ENCODE measurements at places on chromosomes 1 and 21.

GRCh38 chr1:227900571-227901051 is 47.1 kb downstream of the WNT9A start:
- DNase-seq, result peak; percentile 29

- no peak for DNase-seq
Observed at GRCh38 chr1:101293461-101294051, 56.7 kb downstream of the S1PR1 start.

GRCh38 chr1:33322870-33323585 is 2.1 kb upstream of the A3GALT2 start:
- DNase-seq, result no peak

DNA sequence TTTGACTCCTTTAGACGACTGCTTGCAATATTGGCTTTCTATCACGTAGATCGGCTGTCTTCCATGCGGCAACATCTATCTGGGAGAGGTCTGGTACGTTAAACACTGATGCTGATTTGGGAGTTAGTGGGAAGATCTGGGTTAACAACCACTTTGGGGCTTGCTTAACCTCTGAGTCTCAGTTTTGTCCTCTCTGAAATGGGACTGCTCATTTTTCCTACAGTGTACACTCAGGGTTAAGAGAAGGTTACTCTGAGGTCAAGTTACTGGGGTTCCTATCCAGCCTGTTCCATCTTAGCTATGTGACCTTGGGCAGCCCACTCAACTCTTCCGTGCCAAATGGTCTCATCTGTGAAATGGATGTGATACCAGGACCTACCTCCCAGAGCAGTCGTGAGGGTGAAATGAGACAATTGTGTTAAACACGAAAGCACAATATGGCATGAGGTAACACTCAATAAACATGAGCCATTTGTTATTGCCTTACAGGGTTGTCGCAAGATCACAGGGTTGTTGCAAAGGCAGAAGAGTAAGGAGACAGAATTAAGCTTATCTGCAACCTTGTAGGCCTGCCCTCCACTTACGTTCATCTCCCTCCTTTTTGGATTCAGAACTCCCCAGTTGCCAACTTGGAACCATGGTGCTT is 5.6 kb downstream of the ABCA4 start:
- no peak for DNase-seq

GRCh38 chr1:153745417-153745816 is 17.6 kb downstream of the INTS3 start:
- DNase-seq, result no peak

DNA sequence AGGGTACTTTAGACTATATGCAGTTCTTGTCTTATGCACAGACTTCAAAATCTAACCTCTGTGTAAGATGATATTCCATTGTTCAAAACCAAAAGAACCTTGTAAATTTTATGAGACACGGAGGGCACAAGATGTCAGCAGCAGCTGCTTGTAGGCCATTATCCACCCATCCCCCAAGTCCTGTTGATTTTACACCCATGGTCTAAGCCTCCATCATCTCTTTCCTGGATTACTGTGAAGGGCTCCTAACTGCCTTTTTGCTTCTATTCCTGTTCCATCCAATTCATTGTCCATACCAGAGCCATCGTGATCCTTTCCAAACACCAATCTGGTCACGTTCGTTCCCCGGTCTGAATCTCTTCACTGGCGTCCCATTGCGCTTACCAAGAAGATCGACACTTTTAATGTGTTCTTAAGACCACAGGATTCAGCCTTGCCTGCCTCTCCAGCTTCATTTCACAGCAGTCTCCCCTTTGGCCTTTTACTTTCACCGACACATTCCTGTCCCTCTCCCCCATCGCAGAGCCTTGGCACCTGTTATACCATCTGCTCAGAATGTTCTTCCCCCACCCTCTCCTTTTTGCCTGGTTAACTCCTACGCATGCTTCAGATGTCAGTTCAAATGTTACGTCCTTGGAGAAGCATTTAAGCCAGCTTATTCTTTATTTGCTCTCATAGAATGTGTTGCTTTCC is 107.3 kb upstream of the POU3F1 start:
- DNase-seq, result no peak

DNA sequence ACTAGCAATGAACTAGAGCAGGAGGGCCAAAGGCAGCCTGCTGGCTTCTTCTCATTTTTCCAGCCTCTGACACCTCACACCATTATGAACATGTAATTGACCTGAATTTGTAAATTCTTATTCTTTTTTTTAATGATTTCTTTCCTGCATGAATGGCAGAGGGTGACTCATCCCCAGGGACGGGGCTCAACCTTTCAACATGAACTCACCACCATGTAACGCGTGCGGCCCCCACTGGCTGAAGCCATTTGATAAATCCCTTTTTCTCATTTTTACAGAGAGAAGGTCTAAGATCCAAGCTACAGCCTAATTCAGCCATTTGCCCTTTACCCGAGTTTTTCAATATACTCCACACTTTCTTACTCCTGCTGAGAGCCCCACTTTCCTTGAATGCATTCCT is 9.3 kb upstream of the ETS2 start:
- DNase-seq, result no peak

GRCh38 chr21:34592120-34592955 is 22.6 kb downstream of the RCAN1 start:
- DNase-seq, result no peak

DNA sequence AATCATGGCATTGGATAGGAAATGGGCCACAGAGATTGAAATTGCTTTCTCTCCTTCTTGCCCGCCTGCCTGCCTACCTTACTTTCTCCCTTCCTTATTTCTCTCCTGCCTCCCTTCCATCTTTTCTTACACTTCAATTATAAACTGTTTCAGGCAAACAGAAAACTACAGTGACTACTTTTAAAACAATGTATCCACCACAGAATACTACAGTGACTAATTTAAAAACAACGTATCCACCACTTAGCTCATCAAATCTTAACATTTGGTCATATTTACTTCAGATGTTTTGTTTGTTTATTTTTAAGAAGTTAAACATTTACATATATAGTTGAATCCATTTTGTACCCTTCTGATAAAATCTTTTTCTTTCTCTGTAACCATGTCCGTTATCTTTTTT is 54.4 kb downstream of the SNRPE start:
- DNase-seq, result no peak

DNA sequence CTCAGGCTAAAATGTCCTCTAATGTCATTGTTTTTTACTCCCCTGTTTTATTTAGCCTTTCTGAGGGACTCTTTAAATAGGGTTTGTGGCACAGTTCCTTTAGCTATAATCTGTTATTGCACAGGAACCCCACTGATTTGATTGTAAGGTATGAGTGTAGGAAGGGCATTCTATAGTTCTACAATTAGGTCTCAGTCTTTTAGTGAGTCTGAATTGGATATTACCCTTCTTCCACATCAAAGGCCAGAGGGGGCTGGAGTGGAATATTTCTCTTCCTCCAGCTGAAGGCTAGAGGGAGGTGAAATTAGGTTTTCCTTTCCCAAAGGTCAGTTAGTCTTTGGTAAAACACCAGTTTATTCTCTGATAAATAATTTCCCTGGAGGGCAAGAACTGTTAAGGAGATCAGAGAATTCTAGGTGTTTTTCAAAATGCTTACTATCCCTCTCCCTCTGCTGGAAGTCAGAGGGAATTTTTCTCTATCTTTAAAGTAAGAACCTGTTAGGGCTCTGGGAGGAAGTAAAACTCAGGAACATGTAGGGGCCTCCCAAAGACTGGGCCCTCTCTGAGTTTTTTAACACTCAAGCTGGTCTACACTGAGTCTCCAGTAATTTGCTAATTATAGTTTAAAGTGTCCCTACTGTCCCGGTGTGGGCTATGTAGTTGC is 176.3 kb upstream of the ZNHIT6 start:
- DNase-seq, result no peak

DNA sequence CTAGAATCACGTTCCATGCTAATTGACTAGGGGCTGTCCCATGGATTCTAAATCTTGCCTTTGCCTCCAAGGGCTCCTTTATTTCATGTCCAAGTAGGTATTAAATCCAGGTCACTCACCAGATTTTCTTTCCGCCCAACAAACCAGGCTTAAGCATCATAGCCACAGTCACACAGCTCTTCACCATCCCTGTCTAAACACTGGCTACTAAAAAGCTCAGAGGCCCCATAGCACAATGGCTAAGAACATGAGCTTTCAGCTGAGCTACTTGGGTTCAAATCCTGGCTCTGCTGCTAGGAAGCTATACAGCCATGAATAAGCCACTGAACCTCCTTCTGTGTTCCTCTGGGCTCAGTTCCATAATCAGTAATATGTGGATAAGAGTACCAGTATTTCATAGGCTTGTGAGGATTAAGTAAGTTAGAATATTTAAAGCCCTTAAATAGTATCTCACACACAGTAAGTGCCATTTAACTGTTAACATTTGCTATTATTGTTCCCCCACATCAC is 277.2 kb upstream of the GJB5 start:
- DNase-seq, result no peak

- DNase-seq, result peak; percentile 59
Observed at GRCh38 chr1:203172184-203173010, 3.2 kb downstream of the MYBPH start.

DNA sequence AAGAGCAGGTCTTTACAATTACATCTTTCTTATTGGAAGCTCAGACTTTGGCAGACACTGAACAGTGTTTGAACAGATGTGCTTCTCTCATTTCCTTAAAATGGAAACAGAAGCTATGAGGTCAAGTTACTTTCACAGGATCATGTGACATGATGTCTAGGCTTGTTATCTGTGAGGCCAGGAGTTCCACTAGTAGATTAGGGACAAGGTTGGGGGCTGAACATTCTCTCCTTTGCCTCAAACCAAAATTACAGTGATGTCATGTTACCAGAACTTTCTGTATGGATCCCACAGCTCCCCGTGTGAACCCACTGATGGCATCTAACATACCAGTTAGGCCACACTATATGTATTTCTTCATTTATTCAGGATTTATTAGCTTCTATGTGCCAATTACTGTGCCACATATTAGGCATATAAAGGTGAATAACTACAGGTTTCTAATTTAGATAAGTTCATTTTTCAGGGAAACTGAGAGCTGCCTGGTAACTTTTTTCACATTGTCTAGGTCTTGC is 6.0 kb downstream of the DYNLT5 start:
- no peak for DNase-seq

GRCh38 chr1:19967808-19968207 is 11.6 kb downstream of the PLA2G2A start:
- DNase-seq, result no peak

DNA sequence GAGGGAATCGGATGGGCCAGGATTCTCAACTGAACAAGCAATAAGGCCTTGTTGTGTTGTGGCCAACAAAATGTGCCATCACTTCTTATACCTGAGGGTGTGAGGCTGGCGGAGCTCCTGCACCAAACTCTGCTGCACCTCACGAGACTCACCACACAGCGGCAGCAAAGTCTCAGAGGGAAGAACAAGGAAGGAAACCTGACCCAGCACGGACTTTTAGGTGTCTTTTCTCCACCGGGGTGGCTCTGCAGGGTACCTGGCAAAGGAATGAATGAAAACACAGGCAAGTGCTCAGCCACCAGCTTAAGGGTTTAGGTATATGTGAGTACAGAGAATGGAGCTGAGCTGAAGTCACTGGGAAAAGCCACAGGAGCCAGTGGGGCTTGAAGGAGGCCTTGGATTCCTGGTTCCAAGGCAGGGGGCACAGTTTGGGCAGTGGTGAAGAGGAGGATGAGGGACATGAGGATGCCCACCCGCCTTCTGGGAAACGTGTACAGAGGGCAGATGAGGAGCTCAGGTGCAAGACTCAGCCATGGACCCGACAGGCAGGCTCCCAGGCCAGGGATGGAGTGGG is 31.1 kb upstream of the HSD3B1 start:
- DNase-seq, result peak; percentile 75

Measured in ureter (tissue), 1 donor.